Activated naive CD4-positive, alpha-beta T cell treated with anti-CD3 and anti-CD28 coated beads, Interleukin-2, amount 10 ng/mL, durations not matched to agents 5 hours and 36 hours (primary cell): ENCODE measurements at places on chromosomes 6 and 20. TPM values are rescaled to one million over a fixed set of nuclear protein-coding genes. Genes with fewer than 3 reads are reported as not detected.

SPAG4 gene
- 2.7 TPM for total RNA-seq

TRAPPC3L gene
- not detected for total RNA-seq

MYL9 gene
- 0.14 TPM for total RNA-seq

SYCP2 gene
- 4.4 TPM for total RNA-seq

TGM6 gene
- total RNA-seq: not detected

MBOAT1 gene
- total RNA-seq: 17.6 TPM

FHL5 gene
- total RNA-seq: not detected

PKHD1 gene
- not detected for total RNA-seq

NNAT gene
- total RNA-seq: 0.20 TPM

MYLK4 gene
- 0.20 TPM for total RNA-seq

CST2 gene
- not detected for total RNA-seq

FAM135A gene
- total RNA-seq: 7.0 TPM

BANF2 gene
- total RNA-seq: not detected

HSPA1L gene
- 3.7 TPM for total RNA-seq

EYA2 gene
- not detected for total RNA-seq

IL17F gene
- total RNA-seq: 0.65 TPM

ETV7 gene
- total RNA-seq: 5.2 TPM

BPIFA1 gene
- total RNA-seq: not detected

GABRR1 gene
- total RNA-seq: not detected

LRFN2 gene
- total RNA-seq: not detected

BPI gene
- total RNA-seq: not detected

GJA10 gene
- total RNA-seq: not detected

PTCHD4 gene
- total RNA-seq: not detected

RPP40 gene
- 6.2 TPM for total RNA-seq

DNAAF9 gene
- total RNA-seq: 1.4 TPM

RHAG gene
- not detected for total RNA-seq

BTNL2 gene
- total RNA-seq: not detected

WASF1 gene
- total RNA-seq: 0.72 TPM

FOXF2 gene
- not detected for total RNA-seq

HNF4A gene
- total RNA-seq: not detected

C6orf132 gene
- not detected for total RNA-seq

FILIP1 gene
- not detected for total RNA-seq

MOG gene
- not detected for total RNA-seq

ZBTB46 gene
- total RNA-seq: 0.05 TPM

BHLHE23 gene
- not detected for total RNA-seq

VARS1 gene
- 74.6 TPM for total RNA-seq

C6orf118 gene
- total RNA-seq: not detected

OLIG3 gene
- total RNA-seq: not detected

SLC24A3 gene
- total RNA-seq: not detected
